Neural crest cell (in vitro differentiated cells): ENCODE measurements at places on chromosomes 7 and 10. TPM values are rescaled to one million over a fixed set of nuclear protein-coding genes. Genes with fewer than 3 reads are reported as not detected.

CALHM2 gene
- total RNA-seq = not detected in 2 replicates

TSPAN12 gene
- total RNA-seq = 15.7 and 18.2 TPM in 2 replicates

PHYHIPL gene
- total RNA-seq = 17.1 and 17.5 TPM in 2 replicates

WNT8B gene
- 3.8 and 4.2 TPM in 2 replicates for total RNA-seq

SRRM3 gene
- total RNA-seq = 4.6 and 4.9 TPM in 2 replicates

ZNF22 gene
- 51.0 and 52.8 TPM in 2 replicates for total RNA-seq

AHCYL2 gene
- 18.7 and 19.1 TPM in 2 replicates for total RNA-seq

IGFBP3 gene
- 35.2 and 40.2 TPM in 2 replicates for total RNA-seq

- no peak for DNase-seq
These were observed 21.4 kb downstream of the UBN2 start for GRCh38 chr7:139252451-139252850.

DNA sequence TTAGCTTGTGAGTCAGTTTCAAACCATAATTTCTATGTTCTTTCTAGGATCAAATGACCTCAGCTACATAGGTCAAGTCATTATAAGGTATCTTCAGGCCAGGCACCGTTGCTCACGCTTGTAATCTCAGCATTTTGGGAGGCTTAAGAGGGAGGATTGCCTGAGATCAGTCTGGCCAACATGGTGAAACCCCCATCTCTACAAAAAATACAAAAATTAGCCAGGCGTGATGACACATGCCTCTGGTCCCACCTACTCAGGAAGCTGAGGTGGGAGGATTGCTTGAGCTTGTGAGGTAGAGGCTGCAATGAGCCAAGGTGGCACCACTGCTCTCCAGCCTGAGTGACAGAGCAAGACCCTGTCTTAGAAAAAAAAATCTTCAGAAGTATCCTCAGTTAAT lies 362.3 kb downstream of the GATA3 start:
- no peak for DNase-seq

- no peak for DNase-seq
These were observed 61.8 kb downstream of the PYROXD2 start for GRCh38 chr10:98353170-98353569.

GRCh38 chr7:88432301-88432700 lies 125.6 kb upstream of the STEAP4 start:
- no peak for DNase-seq

DNA sequence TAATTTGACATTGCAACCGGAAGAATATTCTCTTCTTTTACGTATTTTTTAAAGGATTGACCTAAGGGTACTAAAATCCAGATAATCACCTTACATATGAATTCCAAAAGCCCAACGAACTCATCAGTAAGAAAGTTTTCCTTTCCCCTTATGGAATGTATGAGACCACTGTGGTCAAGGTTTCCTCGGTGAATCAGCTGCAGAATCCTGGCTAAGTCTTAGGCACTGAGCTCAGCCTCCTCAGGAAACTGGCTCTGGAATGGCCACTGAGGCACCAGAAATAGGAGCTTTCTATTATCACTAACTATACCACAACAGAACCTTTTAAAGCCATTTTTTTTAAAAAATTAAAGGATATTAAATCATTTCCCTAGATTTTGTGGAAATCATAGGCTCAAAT lies 21.0 kb downstream of the SVIL start:
- DNase-seq = no peak

- no peak for DNase-seq
These were observed 3.1 kb upstream of the SMNDC1 start for GRCh38 chr10:110307805-110308204.

DNA sequence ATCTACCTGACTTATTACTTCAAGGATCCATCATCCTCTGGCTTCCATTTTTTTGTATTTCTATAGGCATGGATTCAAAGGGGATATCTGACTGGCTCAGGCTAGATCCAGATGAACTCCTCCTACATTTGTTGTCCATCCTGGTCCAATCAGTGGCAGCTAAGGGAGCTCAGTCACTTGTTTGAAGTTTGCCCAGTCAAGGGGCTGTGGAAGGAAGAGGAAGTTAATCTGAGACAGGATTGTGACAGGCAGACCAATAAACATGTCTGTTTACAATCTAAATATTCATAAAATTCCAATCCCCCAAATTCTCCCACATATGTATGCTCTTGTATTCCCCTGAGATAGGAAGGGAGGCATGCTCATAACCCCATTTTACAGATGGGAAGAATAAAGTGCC lies 48.7 kb downstream of the CAV1 start:
- DNase-seq = no peak

DNA sequence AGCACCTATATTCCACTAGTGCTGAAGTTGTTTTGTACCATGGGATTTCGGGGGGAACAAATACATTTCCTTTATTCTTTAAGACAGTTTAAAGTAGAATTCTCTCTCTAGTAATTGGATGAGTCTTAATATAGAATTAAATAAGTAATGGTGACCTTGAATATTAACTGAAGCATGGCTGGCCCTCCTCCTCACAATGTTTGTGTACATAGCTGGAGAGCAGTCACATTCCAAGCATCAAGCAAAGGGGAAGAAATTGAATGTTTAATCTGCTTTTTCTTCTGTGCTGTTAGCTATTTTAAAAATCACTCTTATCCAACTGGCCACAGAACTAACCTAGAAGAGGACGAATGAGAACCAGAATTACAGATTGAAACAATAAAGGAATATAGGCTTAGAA lies 906.9 kb downstream of the CCSER2 start:
- no peak for DNase-seq

- no peak for DNase-seq
These were observed 40.2 kb downstream of the PRTFDC1 start for GRCh38 chr10:24912215-24912614.

GRCh38 chr10:102994531-102995295 lies 76.6 kb downstream of the CNNM2 start:
- DNase-seq = no peak

DNA sequence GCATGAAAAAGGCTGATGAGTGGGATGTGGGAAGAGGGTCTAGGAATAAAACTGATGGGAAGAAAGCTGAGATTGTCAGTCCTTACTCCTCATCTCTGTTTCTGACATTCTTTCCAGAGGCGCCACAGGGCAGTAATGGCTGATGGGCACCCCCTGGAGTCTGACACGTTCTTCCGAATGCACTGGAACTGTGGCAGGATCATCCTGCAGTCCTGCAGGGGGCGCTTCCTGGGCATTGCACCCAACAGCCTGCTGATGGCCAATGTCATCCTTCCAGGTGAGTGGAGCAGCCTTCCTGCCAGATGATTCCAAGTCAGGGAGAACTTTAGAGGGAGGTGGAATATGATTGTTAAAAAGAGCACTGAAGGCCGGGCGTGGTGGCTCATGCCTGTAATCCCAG lies 4.8 kb downstream of the FSCN3 start:
- no peak for DNase-seq

GRCh38 chr10:110684800-110685446 lies 40.8 kb downstream of the RBM20 start:
- no peak for DNase-seq

DNA sequence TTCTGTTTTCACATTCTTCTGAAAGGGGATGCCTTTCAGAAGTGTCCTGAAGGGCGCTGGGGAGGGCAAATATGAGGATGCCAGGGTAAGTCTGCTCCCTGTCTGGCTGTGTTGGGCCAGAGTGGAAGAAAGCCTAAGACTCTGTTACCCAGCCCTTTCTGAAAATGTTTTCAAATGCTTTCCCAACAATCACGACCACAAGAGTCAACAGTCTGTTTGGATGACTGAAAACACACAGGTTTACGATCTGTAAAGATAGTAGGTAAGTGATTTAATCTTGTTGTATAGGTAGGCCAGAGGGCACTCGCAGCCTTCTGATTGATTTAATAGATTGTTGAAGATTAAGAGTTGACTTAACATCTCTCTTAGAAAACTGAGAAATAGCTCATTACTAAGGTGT lies 13.2 kb downstream of the SGPL1 start:
- DNase-seq = no peak

DNA sequence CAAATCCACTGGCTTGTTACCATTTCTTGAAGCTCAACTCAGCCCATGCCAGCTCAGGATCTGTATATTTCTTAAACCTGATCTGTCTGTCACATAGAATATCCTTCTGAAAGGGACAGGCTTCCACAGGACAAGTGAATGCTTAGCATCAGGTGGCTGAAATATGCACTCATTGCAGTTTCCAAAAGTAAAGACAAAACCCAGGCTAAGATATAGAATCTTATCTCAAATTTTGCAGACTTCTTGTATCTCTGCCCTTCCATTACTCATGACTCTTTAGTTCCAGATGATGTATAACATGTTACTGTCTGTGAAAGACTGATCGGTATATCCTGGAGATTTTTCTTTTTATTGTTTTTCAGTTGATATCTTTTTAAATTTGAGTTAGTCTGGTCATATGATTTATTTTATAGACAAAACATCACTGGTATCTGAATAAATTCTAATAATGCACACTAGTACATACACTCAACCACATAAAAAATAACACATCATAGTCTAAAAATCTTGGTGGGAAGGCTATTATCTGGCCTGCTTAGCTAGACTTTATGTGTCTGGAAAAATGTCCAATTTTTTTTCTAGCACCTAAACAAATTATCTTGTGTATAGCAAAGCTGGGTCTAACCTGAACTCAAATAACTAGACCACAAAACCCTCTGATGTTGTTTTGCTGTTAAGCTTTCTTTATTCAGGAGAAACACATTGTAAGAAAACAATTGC lies 182.6 kb downstream of the ADAM12 start:
- DNase-seq = no peak

- DNase-seq = no peak
These were observed 34.8 kb downstream of the DNAJB9 start for GRCh38 chr7:108604307-108605077.
